ENCODE measurements at places on chromosomes 11 and 22. TPM values are rescaled to one million over a fixed set of nuclear protein-coding genes. Genes with fewer than 3 reads are reported as not detected.

LRRC10B gene
- total RNA-seq, result not detected

CD3D gene
- not detected for total RNA-seq

CD3E gene
- total RNA-seq, result not detected

OR2AG1 gene
- total RNA-seq, result not detected

PNPLA2 gene
- total RNA-seq, result 84.0 TPM

PRSS23 gene
- total RNA-seq, result 105 TPM

C1QTNF5 gene
- total RNA-seq, result 72.1 TPM

PKNOX2 gene
- 22.1 TPM for total RNA-seq

Data from myocyte (in vitro differentiated cells).